Stimulated activated CD8-positive, alpha-beta memory T cell treated with anti-CD3 and anti-CD28 coated beads, Interleukin-2, amount 100 ng/mL, for 48 hours (primary cell): ENCODE measurements at places on chromosomes 1 and 21.

DNA sequence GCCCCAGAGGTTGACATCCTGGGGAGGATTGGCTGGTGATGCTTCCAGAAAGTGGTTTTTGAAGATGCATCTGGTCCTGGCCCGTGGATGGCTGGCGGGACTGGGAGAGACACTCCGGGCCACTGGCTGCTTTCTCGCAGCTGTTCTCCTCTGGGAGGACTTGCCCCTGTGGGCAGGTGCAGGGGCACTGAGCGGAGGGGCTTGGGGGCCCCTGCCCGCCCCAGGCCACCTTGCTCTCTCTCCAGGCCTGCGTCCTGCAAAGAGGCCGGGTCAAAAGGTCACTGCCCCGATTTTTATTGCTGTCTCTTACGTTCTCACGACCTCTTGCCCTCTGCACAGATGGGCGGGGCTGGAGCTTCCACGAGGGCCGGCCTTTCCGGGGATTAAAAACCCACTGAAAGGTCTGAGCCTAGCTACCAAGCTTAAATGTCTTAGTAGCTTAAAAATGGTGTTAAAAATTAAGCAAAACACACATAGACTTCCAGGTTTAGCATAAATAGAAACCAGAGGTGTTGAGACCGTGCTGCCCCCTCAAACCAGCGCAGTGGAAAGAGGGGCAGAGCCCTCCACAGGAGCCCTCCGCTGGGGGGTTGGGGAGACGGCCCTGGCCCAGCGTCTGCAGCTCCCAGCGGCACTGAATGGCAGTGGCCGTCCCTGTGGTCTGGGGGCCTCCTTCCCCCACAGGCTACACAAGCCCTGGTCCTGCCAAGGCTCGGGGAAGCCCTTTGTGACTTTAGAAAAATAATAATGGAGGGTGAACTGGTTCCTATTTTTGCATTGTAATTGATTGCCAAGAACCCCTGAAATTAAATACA lies 43.9 kb downstream of the SKI start:
- no peak for DNase-seq

DNA sequence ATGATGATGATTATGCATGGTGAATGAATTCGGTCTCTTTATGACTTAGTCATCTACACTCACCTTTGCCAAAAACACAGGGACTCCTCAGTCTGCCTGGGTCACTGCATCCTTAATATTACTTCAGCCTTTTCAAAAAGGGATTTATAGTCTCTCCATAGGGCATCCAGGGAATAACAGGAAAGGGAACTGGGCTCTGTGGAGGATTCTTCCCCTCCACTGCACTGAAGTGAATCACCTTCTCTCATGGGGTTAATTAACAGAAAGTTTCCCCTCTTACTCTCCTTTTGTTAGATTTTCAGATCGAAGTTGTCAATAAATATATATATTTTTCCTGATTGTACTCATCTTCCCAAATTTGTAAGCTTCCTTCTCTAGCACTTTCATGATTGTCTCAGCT lies at the start of gene OR6K3:
Gene OR6K3, minus strand, starts transcription at position 101 of the 400 bp plus-strand sequence. CDS start 2,605 bp downstream, outside the sequence.
- no peak for DNase-seq

GRCh38 chr1:176515310-176515709 lies 52.3 kb downstream of the PAPPA2 start:
- DNase-seq: no peak

GRCh38 chr1:169928438-169929209 lies 34.9 kb upstream of the SCYL3 start:
- no peak for DNase-seq

DNA sequence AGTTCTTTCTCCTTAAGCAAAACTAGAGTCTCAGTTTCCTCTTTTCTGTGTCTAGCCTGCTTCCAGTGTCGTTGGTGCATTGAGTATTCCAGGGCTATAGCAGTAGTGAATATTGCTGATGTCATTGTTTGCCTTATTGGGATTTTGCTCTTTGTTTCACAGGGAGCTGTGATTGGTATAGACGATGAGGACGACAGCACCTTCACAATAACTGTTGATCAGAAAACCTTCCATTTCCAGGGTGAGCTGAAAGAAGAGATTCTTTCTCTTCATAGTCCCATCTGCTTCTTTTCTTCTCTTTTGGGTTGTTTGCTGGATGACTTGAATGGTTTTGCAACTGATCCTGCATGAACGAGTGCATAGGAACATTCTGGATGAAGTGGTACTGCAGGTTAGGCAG lies 52.4 kb downstream of the OSBPL9 start:
- no peak for DNase-seq

- no peak for DNase-seq
Measured at GRCh38 chr1:226596531-226597165, 48.1 kb downstream of the STUM start.

GRCh38 chr1:206580438-206581113 lies 31.7 kb downstream of the EIF2D start:
- DNase-seq: no peak

DNA sequence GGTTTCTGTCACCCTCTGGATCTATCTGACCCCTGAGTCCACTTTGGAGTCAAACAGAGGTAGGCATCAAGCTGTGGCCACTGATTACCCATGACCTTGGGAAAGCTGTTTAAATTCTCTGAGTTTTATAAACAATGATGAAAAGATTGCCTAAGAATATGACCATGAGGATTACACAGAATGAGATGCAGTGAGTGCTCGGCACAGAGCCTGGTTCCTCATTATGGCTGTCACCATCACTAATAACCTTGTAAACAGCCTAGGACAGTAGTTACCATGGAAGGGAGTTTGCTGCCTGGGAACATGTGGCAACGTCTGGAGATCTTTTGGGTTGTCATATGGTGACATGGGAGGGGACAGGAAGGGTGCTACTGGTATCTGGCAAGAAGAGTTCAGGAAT lies 248.3 kb upstream of the KAZN start:
- no peak for DNase-seq

DNA sequence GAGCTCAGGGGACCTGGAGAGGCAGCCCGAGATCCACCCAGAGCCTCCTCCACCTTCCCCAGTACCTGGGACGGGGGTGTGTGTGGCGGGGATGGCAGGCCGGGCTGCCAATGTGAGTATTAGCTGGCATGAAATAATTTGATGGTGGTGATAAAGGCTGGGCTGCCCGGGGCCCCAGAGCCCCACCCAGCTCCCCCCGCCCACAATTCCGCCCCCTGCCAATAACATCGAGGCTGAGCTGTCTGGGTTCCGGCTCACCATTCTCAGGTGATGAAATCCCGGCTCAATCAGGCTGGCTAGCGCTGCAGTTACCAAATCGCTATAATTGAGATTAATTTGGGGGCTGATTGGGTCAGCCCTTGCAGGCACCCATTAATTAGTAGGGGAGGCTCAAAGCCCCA lies 103.8 kb upstream of the CASZ1 start:
- no peak for DNase-seq

GRCh38 chr1:97451046-97451826 lies 469.6 kb downstream of the DPYD start:
- DNase-seq: no peak

DNA sequence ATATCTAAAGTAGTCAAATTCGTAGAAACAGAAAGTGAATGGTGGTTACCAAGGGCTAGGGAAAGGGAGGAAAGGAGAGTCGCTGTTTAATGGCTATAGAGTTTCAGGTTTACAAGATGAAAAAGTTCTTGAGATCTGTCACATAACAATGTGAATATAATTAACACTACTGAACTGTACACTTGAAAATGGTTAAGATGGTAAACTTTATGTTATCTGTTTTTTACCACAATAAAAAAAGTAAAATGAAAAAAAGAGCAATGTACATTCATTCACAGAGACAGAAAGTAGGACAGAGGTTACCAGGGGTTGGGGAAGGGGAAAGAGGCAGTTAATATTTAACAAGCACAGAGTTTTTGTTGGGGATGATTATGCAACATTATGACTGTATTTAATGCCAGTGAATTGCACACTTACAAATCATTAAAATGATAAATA lies 53.3 kb upstream of the SEC16B start:
- no peak for DNase-seq

DNA sequence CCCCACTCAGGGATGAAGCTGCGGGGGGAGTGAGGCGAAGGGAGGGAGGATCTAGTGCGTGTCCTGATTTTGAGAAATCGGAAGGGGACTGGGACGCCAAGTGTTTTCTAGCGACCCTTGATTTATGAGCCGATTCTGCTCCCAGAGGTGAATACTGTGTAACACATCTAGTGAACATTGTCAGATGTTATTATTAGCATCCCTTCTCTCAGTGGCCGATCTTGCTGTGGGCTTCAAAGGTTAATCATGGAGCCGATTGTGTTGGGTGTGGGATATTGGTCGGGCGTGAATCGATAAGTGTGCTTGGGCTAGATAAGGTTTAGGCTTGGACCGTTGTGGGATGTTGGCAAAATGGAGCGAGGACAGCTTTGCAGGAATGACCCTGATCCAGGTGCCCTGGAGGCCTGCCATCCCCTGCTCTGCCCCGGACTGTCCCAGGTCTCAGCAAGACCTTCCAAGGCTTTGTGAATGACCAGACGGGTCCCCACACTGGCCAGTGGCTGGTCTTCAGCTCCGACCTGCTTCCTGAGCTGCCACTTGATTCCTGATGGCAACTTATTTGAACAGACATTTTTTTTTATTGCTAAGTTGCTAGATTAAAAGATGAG lies 2.2 kb downstream of the AJAP1 start:
- DNase-seq: no peak

- no peak for DNase-seq
Measured at GRCh38 chr1:61226791-61227567, 144.6 kb downstream of the NFIA start.

GRCh38 chr1:26553942-26554682 lies 24.6 kb downstream of the RPS6KA1 start:
- DNase-seq: no peak
